BJ (cell line): ENCODE measurements at places on chromosomes 1 and 21. TPM values are rescaled to one million over a fixed set of nuclear protein-coding genes. Genes with fewer than 3 reads are reported as not detected.

- DNase-seq, result no peak
These were observed 150.0 kb downstream of the CASZ1 start for GRCh38 chr1:10646347-10646861.

Gene RHBDL2
- polyA plus RNA-seq, result 0.07 and 0.33 TPM in 2 replicates

Gene MX2
- polyA plus RNA-seq, result 4.1 and 5.1 TPM in 2 replicates

Gene GBP2
- 7.5 and 7.8 TPM in 2 replicates for polyA plus RNA-seq

Gene OSCP1
- 9.6 and 11.5 TPM in 2 replicates for polyA plus RNA-seq

DNA sequence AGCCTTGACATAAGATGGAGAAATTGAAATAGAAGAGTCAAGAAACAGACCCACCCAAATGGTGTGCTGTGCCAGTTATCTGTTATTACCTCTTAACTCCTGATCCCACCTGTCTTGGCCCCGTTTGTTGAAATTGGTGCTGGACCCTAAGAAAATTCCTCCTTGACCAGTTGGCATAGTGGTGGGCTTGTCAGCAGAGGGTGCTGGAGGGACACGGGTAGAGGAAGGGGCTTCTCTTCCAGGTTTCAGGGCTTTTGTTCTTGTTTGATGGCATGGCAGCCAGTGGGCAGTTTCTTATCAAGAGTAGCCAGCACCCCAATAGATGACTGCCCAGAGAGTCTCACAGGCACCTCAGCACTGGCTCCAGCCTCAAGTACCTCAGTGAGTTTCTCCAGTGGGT, 51.6 kb downstream of the PCBP3 start:
- DNase-seq, result no peak

Gene KRTAP19-1
- not detected in 2 replicates for polyA plus RNA-seq
